ENCODE measurements at places on chromosomes 1 and 21.

DNA sequence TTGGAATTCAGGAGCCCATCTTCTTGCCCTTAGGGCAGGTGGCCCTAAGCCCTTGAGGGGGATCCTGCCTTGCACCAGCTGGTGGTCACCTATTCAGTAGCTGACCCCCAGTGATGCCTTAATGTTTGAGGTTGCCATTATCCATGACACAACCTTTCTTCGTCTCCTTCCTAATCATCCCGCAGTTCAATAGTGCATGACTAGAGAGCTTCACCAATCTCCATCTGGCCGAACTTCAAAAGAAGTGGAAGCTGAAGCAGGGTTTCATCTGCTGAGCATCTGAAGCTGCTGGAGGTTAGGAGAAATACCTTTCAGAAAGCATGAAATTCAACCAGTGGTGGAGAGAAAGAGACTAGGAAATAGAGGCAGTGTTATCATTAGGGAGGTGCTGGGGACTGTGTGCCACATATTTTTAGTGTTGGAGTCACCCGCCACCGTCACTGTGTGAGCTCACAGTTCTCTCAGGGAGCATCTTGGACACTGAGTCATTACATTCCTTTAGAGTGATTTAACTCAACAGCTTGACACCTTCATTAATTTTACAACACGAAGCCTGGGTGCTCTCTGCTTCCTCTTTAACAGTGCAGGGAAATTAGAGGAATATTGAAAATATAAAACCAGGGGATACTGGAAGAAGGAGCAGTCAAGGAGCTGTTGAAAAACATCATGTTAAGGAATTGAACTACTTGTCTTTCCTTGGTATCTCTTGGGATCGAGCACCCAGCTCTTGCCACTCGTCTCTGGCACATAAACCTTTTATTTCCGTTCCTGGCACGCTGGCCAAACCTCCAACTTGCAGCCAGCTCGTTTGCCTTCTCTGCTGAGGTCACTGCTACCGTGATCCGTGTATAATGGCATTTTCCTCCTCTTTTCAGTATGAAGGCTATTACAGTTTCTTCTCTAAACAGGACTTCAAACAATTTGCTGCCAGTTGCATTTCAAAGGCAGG, 53.6 kb downstream of the PEX14 start:
- no peak for DNase-seq

DNA sequence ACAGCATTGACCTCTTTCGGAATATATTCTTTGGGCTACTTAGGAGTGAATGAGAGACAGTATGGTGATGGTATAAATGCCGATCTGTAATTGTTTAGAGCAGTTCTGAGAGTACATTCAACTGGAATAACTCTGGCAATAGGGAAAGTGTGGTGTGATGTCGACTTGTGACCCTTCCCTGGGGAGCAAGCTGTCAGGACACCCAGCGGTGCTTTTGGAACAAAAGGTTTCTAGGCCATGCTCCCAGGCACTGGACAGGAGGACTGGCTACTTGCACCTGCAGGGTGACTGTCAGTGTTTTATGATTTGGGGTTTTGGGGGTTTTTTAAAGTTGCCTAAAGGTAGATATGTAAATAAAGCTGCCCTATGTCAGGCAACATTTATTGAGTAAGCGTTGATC, 50.9 kb downstream of the MACO1 start:
- no peak for DNase-seq

DNA sequence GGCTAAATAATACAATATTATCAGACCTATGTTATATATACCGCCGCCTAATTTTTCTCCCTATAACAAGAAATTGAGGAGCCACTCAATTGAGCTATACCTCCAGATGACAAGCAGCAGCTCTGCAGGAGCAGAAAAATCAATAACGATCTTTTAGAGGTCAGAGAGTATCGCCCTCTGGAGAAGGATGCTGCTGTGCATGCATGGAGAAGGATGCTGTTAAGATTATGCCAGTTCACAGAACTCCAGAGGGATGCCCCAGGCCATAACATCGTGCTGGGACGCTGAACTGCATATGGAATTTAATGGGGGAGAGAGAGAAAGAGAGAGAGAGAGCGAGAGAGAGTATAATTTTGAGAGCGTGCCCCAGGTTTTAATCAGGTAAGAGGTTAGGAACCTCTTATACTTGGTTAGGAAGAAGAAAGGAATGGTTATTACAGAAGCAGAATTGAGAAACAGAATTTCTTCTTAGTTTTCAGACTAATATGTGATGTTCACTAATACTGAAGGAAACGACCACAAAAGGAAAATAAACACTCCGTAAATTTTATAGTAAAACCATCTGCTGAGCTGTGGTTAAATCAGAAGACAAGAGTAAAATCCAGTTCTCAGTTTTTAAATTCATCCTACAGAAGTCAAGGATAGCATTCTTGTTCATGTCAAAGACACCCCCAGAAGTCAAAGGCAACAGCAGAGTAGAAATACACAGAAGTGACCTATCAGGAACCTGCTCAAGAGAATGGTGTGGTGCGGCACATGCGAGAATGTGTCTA, 111.1 kb downstream of the SMYD2 start:
- DNase-seq: no peak

DNA sequence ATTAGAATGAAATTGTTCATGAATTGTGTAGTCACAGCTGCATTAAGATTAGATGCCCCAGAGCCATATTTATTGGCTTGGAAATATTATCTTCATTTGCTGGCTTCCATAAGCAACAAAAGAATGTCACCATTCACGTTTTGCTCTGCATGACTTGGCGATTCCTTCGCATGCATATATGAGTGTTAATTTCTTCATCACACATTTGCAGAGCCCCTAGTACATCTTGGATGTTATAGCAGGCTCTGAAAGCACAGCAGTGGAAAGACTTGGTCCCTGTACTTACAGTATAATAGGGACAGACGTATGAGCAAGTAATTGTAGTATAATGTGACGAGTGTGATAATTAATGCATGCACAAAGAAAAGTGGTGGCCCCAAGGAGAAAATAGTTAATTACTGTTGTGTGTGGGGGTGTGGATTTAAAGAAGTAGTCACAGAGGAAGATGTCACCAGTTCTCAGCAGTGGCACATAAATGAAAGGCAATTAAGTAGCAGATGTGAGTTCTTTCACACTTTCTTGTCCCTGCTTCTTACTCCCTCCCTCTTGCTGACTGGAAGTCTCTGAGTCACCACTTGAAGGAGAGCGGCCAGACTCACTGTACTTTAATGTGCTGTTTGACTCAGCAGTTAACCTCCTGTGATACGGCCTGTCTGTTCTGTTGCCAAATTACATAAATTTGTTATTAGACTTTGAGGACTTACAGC, 21.0 kb downstream of the S100A10 start:
- no peak for DNase-seq

- DNase-seq: no peak
These were observed 51.4 kb downstream of the SLC9A1 start for GRCh38 chr1:27103498-27103897.

DNA sequence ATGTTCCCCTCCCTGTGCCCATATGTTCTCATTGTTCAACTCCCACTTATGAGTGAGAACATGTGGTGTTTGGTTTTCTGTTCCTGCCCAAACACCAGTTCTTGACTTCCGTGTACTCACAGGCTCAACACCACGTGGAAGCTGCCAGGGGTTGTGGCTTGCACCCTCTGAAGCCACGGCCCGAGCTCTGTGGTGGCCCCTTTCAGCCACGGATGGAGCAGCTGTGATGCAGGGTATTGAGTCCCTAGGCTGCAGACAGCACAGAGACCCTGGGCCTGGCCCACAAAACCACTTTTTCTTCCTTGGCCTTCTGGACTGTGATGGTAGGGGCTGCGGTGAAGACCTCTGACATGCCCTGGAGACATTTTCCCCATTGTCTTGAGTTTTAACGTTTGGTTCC, 111.6 kb downstream of the SYT14 start:
- DNase-seq: no peak

DNA sequence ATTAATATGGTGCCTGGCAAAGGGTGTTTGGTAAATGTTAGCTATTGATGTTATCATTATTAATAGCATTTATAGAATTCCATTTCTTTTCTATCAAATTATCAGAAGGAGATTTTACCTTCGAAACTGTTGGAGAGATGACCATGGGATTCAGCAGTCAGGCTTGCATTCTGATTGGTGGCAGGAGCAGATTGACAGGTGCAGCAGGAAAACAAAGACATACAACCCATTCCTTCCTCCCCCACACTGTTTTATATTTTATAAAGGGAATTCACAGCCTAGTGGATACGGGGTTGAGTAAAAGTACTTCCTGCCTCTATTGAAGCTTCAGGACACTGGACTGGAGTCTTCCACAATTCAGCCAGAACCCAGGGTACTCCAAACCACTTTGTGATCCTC, 55.1 kb upstream of the SYT14 start:
- no peak for DNase-seq

DNA sequence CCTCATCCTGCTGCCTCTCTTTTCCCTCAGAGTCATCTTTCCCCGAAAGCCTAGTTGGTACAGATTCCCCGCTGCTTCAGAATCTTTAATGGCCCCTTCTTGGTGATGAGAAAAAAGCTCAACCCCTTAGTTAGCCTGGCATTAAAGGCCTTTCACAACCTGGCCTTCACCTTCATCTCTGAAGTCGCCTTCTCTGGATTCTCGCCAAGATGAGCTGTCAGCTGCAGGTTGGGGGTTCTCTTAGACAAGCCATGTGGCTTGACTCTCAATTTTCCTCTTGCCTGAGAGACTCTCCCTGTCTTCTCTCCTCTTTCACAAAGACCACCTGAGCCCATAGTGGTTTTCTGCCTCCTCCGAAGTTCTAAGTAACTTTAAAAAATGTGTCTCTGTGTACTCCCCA, 15.5 kb upstream of the DISC1 start:
- DNase-seq: no peak

DNA sequence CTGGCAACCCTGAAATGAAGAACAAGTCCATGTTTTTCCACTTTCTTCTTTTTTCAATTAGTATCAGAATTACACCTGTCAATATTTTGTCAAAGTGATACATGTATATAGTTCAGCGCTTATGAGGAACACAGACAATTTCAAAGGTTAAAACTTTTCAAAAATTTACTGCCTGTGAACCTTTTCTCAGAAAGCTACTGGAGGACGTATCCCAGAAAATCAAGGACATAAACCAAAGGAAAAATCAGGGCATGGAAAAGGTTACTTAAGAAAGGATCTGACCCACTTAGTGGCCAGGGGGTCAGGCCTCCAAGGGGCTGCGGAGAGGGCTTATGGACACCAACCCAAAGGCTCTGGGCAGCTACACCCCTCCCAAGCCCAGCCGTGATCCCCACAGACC, 81.1 kb upstream of the ACTRT2 start:
- DNase-seq: no peak

- DNase-seq: no peak
These were observed 89.5 kb downstream of the XCL2 start for GRCh38 chr1:168454211-168454815.

GRCh38 chr1:72586023-72586685, 303.8 kb upstream of the NEGR1 start:
- no peak for DNase-seq

DNA sequence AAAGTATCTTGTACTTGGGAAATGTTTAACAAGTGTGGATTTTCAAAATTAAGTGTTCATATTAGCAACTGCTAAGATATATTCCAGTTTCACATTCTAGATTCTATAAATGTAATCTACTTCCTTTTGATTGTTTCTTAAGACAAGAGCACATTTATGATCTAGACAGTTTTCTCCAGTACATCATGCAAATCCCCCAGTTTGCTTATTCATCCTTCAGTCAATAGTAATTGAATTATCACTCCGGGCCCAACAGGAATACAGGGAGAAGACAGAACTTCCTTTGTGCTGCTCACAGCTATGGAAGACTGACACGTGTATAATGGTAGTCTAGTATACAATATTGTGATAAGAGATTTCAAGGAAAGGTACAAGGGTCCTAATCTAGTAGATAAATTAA, 14.5 kb downstream of the PLA2G4A start:
- no peak for DNase-seq

GRCh38 chr1:119093721-119094120, 46.7 kb downstream of the WARS2 start:
- no peak for DNase-seq

DNA sequence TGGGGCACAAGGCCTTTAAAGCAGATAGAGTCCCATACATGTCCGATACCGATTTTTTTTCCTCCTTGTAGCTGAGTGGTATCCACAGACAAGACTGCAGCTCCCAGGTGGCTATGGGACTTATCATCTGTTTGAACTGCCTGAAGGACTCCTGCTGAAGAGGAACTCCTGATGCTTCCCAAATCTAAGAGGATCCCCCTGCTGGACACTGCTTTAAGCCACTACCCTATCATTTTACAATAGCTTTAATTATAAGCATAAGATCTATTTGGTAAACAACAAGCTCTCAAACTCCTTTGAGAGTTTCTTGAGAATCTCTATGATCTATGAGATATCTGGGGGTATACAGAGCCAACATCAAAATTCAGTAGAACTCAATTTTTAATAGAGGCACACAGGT, 11.7 kb downstream of the NDC1 start:
- no peak for DNase-seq

- DNase-seq: no peak
These were observed 43.3 kb upstream of the LRP8 start for GRCh38 chr1:53371121-53371666.

DNA sequence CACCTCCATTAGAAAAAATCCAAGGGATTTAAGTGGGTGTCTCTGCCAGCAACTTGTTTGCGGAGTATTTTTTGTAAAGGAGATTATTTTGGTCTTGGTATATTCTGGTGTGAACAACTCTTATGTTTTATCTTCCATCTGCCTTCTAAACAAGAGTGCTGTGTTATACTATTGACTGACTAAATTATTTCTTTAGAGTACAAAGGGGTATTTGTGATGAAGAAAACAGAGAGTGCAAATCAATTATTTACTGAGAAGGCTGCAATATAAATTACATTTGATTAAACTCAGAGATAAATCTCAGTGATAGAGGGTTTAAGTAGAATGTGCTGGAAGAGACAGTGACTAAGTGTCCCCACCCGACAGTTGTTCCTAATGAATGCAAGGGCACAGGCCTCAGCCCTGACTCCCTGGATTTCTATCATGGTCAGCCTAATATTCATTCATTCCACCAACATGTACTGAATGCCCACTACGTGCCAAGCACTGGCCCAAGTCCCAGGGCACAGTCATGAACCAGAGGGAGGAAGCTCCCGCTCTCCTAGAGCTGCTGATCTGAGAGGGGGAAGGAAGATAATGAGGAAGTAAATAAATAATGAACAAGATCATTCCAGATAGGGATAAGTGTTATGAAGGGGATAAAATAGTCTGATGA, 196.9 kb upstream of the C8B start:
- no peak for DNase-seq

- no peak for DNase-seq
These were observed 70.3 kb downstream of the CD46 start for GRCh38 chr1:207822124-207822601.

All from NCI-H1436 (cell line).